Activated T-cell treated with anti-CD3 and anti-CD28 coated beads, Interleukin-2, amount 50 U/mL, for 72 hours (primary cell): ENCODE measurements at places on chromosomes 16 and 17. TPM values are rescaled to one million over a fixed set of nuclear protein-coding genes. Genes with fewer than 3 reads are reported as not detected.
A peak's percentile ranks its signal among the peaks of the same experiment; 100 is the strongest.

ITGAL gene
- 673 TPM for total RNA-seq

GRCh38 chr16:82451449-82451848 is 175.3 kb upstream of the CDH13 start:
- no peaks in the 10 kb centered on the region for H3K36me3 ChIP-seq
- no peak overlapping the region for H3K27ac ChIP-seq
- no peaks in the 10 kb centered on the region for H3K4me1 ChIP-seq
- no peak for DNase-seq

DNA sequence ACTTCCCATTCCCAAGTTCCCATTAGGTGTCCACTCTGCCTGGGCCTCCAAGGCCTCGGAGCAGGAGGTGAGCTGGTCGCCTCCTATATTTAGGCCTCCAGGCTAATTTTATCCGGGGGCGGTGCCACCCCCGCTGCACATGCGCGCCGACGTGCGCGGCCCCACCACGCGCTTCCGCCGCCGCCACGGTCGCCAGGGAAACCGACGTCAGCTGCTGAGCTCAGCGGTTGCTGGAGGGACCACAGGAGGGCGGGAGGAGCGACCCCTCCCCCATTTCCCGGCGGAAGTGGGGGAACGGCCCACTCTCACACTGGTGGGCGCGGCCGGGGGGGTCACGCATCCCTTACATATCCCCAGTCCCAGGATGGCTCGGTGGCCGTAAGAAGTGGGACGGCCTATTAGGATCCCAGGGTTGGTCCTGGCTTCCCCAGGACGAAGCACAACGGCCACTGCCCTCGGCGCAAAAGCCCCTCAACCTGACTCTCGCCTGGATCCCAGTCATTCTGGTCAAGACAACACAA is 1.0 kb downstream of the PER1 start:
- H3K36me3 ChIP-seq: peaks cover 19% of the 10 kb centered on the region
- H3K4me1 ChIP-seq: peaks cover 11% of the 10 kb centered on the region
- peak overlapping the region; percentile 85 for H3K27ac ChIP-seq

DNA sequence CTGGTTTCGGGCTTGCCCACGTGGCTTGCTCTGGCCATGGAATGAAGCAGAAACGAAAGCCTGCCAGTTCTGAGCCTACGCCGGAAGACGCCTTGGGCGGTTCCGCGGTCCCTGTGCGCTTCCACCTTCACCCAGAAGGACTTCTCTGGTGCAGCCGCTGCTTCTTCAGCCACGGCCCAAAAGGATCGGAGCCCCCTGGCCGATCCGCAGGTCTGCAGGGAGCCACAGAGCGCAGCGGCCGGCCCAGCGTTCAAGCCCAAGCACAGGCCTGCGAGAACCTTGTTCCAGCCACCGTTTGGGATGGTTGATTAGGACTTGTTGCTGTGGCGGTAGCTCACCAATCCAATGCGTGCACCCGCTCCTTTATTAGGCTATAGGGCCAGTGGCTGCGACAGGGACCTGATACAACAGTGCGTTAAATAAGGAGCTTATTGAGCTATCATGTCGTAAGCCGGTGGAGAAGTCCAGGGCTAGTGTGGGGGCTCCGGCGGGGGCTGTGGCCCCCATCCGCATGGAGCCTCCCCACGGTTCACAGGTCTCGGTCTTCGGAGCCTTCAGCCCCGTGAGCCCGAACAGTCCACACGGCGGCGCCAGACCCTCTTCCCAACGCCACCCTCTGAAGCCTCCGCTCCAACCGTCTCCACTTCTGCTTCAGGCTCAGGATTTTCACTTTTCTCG is 10.2 kb upstream of the MPP2 start:
- no peaks in the 10 kb centered on the region for H3K36me3 ChIP-seq
- peak; percentile 59 for DNase-seq
- H3K27ac ChIP-seq: no peak overlapping the region
- H3K4me3 ChIP-seq: peak overlapping the region; percentile 75
- peaks cover 19% of the 10 kb centered on the region for H3K4me1 ChIP-seq

DNA sequence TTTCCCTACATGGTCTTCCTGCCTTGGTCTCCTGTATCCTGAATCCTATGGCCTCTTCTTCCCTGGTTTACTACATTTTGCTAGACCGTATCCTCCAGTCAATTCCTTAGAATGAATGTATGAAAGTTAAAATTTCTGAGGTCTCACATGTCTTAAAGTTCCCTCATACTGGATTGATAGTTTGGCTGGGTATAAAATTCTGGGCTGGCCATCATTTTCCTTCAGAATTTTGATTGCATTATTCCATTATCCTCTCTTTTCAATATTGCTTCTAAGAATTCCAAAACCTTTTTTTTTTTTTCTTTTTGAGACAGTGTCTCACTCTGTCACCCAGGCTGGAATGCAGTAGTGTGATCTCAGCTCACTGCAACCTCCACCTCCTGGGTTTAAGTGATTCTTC is 10.8 kb downstream of the NOD2 start:
- H3K27me3 ChIP-seq: no peaks in the 10 kb centered on the region
- DNase-seq: no peak
- H3K36me3 ChIP-seq: peaks cover 48% of the 10 kb centered on the region
- H3K4me3 ChIP-seq: no peak overlapping the region
